Suprapubic skin (tissue), 4 donors: ENCODE measurements at places on chromosomes 16 and 17.

GRCh38 chr16:88912556-88912955 is 46.1 kb upstream of the PABPN1L start:
- no peak for DNase-seq

DNA sequence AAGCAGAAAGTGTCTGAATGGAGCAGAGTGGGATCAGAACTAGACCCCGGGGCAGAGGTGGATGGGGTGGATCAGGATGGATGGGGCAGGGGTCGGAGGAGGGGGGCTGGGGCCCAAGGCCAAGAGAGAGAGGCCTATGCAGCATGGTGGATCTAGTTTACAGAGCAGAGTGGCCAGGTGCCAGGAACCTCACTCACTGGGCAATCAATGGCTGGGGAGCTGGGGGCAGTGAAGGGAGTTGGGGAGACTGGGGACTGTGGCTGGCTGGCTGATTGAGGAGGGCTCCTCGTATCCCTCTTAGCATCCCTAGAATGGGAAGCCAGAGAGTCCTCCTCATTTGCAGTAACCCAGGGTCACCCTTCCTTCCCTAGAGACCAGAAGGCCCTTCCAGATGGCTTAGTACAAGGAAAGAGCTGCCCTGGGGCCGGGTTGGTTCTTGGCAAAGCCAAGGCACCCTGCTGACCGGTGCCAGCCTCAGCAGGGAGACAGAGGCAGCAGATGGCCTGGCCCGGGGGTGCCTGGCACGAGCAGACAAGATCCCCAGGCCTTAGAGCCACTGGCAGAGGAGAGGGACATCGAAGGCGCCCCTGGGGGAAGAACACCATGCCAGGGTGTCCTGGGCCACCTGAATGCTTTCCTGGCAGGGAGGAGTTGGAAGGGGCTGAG is 36.8 kb downstream of the SRCIN1 start:
- no peak for DNase-seq

DNA sequence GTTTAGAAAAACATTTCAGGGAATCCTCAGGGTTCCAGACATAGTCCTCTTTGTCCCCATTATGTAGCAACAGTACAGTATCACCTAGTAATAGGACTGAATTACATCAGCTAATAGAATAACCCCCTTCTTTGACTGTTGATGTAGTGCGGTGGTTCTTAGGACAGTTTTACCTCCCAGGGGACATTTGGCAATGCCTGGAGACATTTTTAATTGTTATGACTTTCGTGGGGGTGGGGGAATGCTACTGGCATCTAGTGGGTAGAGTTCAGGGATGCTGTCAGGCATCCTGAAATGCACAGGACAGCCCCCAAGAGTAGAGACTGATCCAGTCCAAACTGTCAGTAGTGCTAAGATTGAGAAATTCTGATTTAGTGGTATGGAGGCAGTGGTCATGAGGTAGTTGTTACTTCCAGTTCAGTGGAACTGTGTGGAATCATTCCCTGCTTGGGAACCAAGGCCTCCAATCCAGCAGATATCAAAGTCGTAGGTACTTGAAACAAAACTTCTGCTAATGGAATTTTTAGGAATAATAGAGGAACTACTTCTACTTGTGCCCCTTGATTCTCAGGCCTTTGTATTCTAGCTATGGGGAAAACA is 20.3 kb downstream of the NF1 start:
- no peak for DNase-seq

- DNase-seq = no peak
Observed at GRCh38 chr17:77186141-77186604, 45.4 kb downstream of the SEC14L1 start.

DNA sequence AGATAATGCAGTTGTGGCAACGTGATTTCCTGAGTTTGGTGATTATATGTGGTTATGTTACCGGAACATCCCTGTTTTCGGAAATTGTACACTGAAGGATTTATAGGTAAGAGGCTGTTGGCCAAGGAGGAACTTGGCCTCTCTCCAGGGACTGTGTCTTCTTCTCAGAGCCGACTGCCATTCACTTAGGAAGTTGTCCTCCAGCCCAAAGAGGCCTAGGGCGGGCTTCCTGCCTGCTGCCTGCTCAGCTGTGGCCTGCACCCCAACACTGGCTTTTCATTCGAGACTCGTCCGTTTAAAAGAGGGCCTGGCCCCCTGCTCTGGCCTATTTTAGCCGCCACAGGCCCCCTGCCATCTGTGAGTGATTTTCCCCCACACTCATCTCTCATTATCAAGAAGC is 64.3 kb downstream of the ZDHHC7 start:
- no peak for DNase-seq

DNA sequence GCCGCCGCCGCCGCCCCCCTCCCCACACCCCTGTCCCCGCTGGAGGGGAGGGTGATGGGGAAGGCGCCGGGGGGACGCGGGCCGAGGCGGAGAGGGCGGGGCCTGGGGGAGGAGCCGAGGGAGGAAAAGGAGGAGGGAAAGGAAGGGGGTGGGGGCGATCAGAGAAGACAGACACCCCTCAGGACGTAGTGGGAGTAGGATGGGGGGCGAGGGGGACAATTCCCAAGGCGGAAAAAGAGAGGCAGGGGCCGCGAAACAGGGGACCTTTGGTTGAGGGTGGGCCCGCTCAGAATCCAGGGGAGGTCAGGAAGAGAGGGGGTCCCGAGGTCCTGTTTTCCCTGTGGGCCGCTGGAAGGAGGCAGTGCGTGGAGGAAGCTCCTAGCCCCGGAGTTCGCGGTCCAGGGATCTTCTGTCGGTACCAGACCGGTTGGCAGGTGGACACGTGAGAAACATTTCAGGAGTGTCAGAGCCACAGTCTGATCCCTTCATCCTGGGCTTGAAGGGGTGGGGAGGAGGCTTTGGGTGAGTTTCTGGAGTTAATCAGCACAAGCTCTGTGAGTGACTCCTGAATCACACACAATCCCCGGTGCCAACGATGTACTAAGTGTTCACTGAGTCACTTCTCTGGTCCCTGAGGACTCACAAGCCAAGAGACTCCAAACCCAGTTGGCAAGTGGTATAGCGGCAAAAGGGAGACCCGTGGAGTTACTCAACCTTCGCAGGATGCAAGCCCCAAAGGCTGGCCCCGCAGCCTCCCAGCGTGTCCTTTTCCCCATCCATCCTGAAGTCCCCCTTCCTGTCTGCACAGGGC is at the start of gene XYLT1:
Gene XYLT1, minus strand, starts transcription at position 53 of the 811 bp plus-strand sequence. CDS start 164 bp downstream, outside the sequence.
- DNase-seq = peak; percentile 93

GRCh38 chr17:20565711-20566110 is 13.8 kb upstream of the CDRT15L2 start:
- DNase-seq = no peak

DNA sequence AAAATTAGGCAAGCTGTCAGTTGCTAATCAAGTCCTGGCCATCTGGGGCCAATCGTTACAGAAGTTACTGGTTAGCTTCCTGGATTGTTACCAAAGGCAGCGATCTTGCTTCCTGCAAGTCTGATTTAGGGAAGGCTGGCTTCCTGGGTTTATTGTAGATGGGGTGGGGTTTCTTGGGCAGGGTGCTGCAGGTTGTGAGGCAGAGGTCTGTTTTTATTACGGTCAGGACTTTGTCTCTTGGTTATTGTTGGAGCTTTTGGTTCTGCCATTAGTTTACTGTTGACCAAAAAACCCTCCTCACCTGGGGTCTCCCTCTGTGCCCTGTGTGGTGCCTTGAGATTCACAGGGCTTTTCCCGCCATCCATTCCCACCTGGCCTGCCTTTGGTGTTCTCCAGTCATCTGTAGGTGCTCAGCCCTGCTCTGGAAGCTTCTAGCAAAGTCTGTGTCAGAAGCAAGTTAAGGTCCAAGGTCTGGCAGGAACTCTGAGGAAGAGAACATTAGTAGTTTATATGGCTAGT is 36.9 kb downstream of the SLC47A1 start:
- no peak for DNase-seq

- no peak for DNase-seq
Observed at GRCh38 chr17:76263896-76264295, 1.3 kb upstream of the UBALD2 start.

DNA sequence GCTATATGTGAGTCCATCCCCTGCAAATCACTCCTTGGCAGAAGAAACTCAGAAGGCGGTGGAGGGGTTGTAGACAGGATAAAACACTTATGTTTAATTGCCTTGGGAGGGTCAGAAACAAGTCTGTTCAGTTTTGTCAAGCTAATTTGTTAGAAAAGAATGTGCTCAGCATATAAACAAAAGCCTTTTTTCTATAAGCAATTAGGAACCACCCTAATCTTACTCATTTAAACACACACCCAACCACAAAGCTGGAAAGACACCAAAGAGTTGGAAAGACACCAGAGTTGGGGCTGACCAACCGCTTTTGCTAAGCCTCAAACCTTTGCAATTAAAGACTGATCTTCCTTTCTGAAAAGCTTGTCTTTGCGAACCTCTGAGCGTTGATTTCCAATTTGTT is 439.2 kb upstream of the ERCC4 start:
- no peak for DNase-seq
